ENCODE measurements at places on chromosomes 3 and 15. TPM values are rescaled to one million over a fixed set of nuclear protein-coding genes. Genes with fewer than 3 reads are reported as not detected.

DNA sequence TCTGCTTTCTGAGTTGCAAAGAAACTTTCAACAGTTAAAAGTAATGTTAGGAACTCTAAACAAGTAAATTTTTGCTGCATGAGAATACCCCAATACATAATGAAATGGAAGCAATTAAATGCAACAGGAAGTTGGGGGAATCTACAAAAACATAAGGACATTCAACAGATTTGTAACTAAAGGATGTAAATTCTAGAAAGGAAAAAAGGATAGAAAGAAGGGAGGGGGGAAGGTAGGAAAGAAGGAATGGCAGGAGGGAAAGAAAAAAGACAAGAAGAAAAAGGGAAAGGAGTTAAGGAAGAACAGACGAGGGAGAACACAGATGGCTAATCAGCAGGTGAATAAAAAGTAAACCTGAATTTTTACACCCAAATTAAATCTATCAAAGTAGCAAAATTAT lies 22.3 kb upstream of the ANP32A start:
- DNase-seq: no peak

DNA sequence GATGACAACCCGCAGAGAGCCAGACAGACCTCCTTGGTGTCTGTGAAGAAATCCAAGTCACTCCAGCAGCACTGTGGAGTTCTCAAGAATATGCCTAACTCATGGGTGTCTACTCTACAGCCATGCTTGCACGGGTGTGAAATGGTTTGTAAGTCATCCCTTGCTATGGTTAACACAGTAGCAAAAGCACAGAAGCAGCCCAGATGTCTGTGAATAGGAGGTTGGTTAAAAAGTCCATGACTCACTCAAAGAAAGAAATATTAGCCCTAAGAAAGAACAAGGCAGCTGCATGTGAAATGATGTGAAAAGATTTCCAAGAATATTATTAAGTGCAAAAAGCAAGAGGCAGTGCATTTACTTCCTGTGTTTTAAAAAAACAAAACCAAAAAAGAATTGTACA lies 12.1 kb upstream of the LIMD1 start:
- no peak for DNase-seq

GRCh38 chr3:45943207-45943846 lies at the start of gene CXCR6:
TSS of gene CXCR6 (plus strand) at chr3:45943464. CDS start at chr3:45946482, 3,018 bp downstream.
- DNase-seq: no peak

GRCh38 chr3:126064627-126065258 lies 19.2 kb downstream of the SLC41A3 start:
- DNase-seq: no peak

GRCh38 chr3:48344867-48345507 lies 11.5 kb upstream of the SPINK8 start:
- no peak for DNase-seq

GRCh38 chr15:46080016-46080415 lies 445.2 kb downstream of the SQOR start:
- no peak for DNase-seq

- DNase-seq: no peak
Measured at GRCh38 chr3:43142472-43142871, 36.6 kb upstream of the POMGNT2 start.

- no peak for DNase-seq
Measured at GRCh38 chr3:177545964-177546363, 348.7 kb upstream of the TBL1XR1 start.

DNA sequence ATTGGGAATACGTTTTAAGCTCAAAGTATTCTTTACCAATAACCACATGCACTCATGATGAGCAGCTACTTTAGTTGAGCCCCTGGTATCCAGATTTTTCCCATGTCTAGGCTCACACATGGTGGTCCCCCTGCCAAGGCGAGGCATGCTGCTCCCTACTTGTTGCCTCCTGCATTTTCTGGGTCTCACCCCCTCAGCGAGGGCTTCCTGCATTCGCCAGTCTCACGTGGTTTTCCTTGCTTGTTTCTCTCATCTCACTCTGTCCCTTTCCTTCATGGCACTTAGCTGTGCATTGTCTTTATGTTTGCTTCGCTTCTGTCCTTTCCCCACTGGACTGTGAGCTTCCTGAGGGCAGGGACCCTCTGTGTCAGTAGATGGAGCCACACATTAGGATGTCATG lies 99.2 kb downstream of the PDZRN3 start:
- no peak for DNase-seq

DNA sequence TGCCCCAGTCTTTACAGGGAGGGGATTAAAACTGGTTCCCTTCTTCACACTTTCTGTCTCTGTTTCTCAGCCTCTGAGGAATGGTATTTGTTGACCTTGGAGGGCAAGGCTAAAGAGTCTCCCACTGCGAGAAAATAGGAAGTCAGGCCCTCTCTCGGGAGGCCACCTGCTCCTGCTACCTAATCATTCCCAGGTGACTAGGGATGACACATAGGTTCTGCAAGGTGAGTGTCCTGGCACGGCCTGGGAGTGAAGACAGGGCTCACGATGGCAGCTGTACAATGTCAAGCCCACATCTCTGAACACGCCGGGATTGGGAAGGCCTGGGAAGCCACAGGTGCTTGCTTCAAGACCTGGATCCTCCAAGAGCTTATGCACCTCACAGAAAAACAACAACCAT lies 314.2 kb downstream of the NTRK3 start:
- no peak for DNase-seq

DNA sequence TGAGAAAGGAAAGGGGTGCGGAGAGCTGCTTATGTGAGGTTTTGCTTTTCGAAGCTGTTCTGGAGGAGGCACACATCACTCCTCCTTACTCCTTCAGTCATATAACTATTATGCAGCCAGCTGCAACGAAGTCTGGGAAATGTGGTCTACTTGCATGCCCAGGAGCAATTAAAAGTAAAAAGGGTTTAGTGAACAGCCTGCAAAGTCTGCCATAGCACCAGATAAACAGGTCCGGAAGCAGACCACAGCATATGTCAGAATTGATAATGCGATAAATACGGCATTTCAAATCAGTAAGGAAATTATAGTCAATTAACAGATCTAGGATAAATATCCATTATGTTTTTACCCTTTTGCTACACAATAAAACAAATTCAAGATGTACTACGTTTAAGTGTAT lies 99.5 kb downstream of the POLR2M start:
- no peak for DNase-seq

DNA sequence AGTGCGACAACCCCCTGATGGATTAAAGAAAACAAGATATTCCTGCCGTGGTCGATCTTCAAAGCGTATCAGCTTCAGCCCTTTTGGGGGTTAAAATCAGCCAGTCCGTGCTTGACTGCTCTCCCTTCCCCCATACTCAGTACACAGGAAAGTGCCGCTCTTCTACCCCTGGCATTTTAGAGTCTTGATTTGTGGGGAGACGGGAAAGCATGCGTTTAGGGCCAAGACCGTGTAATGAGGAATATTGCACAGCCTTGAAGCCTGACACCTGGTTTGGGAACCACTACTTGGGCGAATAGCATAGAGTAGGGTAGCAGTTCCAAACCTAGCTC lies 540 bp upstream of the EDC3 start:
- DNase-seq: no peak

GRCh38 chr15:65839985-65840384 lies 29.3 kb upstream of the RAB11A start:
- no peak for DNase-seq

DNA sequence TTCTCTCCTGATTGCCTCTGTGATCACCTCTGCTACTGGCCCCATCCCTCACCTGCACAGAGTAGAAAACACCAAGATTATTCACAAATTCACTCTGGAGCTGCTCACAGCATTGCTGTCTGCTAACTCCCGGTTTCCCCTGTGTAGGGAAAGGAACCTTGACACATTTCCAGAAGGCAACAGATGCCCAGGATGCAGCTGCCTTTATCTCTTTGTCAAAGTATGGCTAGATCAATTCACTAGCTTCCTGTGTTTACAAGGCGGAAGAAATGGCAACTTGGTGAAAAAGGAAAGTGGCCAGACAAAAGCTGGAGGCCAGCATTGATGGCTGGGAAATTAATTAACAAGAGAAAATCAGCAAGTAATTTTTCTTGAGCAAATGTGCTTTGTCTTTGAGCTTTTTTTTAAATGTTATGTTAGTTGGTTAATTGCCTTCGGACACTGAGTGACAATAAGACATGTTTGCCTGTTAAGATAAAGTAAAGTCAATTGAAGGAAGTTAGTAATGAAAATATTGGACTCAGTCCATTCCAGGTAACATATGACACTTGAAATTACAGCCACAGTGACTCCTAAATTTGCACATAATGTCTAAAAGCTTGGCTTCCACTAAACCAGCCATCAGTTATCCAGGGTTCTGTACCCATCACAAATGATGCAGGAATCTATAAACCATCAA lies 394.6 kb upstream of the IL12A start:
- no peak for DNase-seq

DNA sequence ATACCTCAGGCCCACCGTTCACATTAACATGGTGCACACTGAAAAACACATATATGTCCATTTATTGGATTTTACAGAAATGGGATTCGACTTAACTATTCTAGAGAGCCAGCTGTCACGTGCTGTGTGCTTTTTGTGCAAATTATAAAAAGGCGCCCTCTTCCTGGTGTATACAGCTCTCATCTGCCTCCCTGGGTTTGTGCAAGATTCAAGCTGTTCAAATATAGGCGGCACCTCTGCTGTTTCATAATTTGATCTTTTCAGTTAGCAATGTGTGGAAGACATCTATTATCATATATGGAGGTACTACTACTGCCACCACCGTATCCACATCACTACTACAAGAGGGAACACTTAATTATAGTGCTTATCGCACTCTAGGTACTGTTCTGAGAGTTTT lies 187.6 kb downstream of the EBLN2 start:
- no peak for DNase-seq

DNA sequence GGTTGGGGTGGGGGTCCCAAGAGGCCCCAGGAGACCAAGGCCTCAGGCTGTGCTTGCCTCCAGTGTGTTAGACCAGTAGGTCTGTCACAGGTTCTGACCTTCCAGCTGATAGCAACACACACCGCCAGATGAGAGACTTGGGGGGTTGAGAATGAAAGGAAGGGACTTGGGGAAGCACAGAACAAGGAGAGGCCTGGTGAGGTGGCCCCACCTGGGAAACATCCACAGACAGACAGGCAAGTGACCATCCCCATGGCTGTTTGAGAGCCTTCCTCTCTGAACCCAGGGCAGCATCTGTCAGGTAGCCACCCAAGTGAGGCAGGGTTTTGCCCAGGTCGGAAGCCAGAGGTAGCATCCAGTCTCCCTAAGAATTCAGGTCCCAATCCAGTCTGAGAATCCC lies 35.0 kb upstream of the VPS8 start:
- DNase-seq: no peak

DNA sequence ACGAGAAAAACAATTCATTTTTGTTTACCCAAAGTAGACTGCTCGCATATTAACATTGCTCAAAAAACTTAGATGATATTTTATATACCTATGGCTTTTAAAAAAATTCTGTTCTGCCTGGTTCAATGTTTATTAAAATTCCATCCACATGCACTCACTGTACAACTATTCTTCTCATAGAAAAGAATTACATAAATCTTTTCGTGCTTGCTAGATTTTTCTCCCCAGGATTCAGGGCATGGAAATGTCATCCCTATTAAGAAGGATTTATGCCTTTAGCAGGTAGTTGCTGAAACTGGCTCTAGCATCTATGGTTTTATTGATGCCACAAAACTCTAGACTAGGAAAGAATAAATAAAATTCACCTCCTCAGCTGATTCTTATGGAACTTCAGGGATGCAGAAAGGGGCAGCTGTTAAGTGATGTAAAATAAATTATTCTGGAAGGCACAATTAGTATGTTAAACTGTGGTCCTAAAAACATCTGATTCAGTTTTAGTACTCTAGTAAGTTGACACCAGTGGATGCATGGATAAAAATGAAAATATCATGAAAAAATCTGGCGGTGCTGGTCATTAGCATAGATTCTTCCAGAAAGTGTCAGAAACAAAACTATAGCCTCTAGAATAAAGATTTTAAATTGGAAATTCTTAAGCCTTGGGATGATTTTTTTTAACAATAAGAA lies 41.6 kb downstream of the AAGAB start:
- no peak for DNase-seq

DNA sequence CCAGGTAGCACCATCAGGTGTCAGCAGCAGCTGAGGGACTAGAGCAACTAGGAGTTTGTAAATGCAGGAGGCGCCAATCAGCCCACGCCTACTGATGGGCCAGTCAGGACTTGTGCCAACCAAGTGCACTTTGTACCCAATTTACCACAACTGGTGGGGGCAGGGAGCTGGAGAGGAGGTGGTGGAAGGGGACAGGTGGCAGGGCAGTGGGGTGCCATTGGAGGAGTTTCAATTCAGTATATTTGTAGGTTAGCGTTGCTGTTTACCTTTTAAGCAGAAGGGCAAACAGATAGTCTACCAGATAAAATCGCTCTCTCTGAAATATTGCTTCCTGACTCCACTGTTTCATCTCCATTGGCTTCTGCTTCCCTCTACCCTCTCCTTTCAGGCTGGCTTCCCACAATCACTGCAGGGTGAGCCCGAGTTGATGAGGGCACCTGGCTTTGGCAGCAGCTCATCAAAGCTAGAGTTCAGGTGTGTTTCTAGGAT lies 75.7 kb downstream of the TRIM69 start:
- DNase-seq: no peak

DNA sequence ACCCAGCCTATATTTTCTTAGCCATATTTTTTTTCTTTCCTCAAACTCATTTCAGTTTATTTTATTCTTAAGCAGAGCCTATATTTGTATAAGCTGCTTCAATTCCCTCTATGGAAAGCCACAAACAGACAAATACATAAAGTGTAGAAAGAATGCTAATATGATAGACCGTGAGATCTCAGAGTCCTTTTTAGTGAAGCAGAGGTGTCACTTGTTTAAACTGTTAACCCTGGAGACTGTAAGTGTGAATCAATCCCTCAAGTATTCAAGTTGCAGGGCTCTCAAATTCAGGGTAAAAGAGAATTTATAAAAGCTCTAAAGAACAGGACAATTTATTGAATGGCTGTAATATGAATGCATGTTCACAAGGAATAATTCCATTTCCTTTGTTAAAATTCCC lies 72.2 kb upstream of the BHLHE40 start:
- DNase-seq: no peak

GRCh38 chr3:108605491-108605890 lies 16.0 kb downstream of the DZIP3 start:
- no peak for DNase-seq

DNA sequence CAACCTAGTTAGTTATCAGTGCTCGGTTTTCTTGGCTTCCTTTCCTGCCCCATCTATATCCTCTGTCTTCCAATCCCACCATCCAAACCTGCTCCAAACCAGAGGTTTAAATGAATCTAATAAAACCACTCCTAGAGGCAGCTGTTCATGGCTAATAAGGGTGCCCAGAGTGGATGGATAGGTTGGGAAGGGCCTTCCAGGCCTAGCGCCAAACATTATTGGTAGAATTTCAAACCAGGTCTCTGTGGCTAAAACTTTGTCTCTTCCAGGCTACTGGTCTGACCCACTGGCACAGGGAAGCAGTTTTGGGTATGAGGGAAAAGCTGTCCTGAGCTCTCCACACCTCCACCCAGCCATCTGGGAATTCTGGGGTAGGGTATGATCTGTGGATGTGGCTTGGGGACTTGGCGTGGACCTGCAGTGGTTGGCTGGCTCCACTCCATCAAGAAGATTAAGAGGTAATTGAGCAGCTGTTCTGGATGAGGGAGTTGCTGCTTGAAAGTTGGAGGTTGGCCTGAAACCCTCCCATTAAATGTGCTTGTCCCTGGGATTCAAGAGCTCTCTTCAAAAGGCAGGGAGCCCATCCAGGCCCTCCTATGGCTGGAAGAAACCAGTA lies 29.3 kb upstream of the INSYN1 start:
- DNase-seq: no peak

The GOLGA8H gene
- 0.51 TPM for total RNA-seq

The DPH3 gene
- 19.3 TPM for total RNA-seq

The GP9 gene
- total RNA-seq: not detected

The MST1 gene
- 103 TPM for total RNA-seq

The CPNE9 gene
- total RNA-seq: not detected

The ACAP2 gene
- total RNA-seq: 47.5 TPM

The TRPM1 gene
- not detected for total RNA-seq

The IMPG2 gene
- 0.59 TPM for total RNA-seq
